ENCODE measurements at places on chromosomes 5 and 9. TPM values are rescaled to one million over a fixed set of nuclear protein-coding genes. Genes with fewer than 3 reads are reported as not detected.

DNA sequence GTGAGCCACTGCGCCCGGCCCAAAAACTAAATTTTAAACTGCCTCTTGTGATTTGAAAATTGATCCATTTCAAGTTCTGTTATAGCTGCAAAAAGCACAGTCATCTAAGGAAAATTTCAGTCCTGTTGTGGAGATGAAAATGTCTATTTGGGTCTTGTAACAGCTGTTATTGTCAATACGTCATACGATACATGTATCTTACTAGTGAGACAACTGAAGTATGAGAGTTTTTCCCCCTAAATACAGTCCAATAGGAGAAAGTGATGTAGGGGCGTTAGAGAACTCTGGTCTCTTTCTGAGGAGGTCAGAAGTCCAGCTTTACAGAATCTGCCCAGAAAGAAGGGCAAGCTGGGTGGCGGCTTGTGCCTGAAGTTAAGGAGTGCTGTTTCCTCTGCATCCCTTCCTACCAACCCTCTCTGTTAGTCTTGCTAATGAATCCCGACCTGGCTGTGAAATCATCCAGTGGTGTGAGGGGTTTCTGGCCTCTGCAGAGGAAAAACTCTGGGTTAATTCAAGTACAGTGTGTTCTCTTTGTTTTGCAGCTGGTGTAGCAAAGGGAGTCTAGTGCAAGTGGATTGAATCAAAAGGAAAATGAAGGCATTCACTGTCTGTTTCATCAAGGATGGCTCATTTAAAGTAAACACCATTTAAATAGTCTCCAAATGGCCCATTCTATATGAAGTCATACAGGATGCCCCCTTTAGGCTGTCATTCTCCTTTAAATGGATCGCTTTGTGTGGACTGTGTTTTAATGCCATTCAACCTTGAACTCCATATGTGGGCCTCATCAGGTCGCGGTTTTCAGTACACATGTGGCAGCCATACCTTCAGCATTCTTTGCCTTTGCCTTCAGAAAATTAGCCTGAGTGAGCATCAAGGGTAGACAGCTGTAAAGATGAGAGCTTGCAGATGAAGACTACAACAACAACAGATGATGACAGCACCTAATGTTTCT is 59.0 kb downstream of the AOPEP start:
- no peak for DNase-seq

DNA sequence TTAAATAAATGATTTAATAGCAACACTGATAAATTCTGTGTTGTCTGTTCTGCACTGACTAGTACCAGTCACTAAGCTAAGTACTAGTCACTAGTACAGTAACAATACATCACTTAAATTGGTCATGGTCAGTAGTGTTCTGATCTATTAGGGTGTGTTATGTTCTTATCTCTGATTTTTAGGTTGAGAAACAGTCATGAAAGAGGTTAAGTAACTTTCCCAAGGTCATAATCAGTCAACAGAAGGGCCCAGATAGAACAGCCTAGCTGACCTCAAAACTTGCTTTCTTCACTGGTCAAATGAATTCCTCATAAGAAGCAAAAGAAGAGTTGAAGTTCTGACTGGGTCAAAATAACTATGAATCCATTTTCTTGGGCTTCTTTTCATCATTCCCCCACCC is 1492.7 kb downstream of the MAT2B start:
- DNase-seq = no peak

GRCh38 chr5:96278981-96279380 is 154.1 kb downstream of the PCSK1 start:
- no peak for DNase-seq

GRCh38 chr5:19536387-19536786 is 451.6 kb downstream of the CDH18 start:
- DNase-seq = no peak

GRCh38 chr9:83441390-83441789 is 96.8 kb downstream of the FRMD3 start:
- DNase-seq = peak; percentile 54

GRCh38 chr5:128254789-128255188 is 171.2 kb downstream of the SLC12A2 start:
- DNase-seq = no peak

- DNase-seq = no peak
Measured at GRCh38 chr9:27750566-27750965, 177.3 kb upstream of the C9orf72 start.

Gene LYSMD3
- total RNA-seq = 13.2 TPM

Gene C9
- total RNA-seq = not detected

Gene SLC28A3
- total RNA-seq = 0.42 TPM

Gene PCA3
- total RNA-seq = not detected

Measured in M059J (cell line).